ENCODE measurements at places on chromosomes 6 and 20.

DNA sequence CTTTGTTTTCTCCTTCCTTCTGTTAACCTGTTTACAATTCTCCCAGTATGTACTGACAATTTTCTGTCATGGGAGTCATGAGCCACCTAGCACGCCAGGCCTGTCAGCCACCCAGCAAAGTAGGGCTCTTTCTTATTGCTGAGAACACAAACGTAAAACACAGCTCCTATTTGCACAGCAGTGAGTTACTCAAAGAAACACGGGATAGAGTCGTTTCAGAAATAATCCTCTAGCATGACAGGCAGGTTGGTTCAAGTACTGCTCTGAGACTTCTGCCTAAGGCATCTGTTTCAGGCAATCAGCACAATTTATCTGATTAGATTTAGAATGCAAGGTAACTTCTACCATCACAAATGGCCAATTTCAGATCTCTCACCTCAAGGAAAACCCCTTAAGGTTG lies 88.8 kb downstream of the CD24 start:
- no peak for DNase-seq

- no peak for DNase-seq
Measured at GRCh38 chr6:38215225-38215624, 395.7 kb downstream of the ZFAND3 start.

DNA sequence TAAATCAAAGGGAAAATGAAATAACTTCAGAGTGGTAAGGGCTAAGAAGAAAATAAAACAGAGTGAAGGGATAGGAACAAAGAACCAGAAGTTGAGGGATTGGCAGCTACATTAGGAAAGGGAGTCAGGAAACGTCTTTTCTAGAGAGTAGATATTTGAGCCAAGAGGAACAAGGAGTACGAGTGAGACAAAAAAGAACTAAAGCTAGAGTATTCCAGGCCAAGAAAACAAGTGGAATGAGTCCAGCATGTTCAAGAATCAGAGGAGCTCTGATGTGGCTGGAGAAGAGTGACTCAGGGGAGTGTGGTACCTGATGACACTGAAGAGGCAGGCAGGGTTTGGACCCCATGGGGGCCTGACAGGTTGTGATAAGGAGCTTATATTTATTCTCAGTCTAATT lies 66.3 kb downstream of the CEP162 start:
- no peak for DNase-seq

- DNase-seq = no peak
Measured at GRCh38 chr6:157831018-157831369, 7.9 kb downstream of the SNX9 start.

DNA sequence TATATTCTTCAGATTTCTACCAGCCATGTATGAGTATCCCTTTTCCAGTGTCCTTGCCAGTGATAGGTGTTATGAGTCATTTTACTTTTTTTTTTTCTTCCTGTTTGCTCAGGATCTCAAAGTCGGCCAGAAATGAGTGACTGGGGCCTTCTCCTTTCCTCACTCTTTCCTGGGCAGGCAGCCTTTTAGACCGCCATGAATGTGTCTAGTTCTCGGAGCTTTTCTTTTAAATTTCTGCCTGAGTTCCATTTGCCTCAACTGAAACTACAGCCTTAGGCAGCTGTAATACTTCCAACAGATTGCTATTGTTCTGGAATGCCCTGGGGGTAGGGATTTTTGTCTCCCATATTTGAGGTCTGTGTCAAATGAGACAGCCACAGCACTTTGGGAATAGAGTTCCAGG lies 83.7 kb downstream of the STXBP5 start:
- DNase-seq = no peak

DNA sequence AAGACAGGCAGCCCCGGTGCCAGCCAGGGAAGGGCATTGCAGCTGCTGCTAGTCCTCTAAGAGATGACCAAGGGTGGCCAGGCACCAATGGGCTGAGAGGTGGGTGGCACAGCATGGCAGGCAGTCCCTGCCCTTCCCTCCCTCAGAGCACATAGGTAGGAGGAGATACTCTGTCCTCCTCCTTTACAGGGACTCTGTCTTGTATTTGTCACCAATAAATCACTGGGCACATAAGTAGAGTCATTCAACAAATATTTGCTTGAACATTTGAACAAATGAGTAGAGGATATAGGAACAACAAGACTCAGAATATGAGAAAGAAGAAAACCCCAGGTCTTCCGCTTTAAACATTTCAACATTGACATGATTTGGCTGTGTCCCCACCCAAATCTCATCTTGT lies 69.4 kb upstream of the CLDN20 start:
- no peak for DNase-seq

- DNase-seq = peak; percentile 12
Measured at GRCh38 chr20:44780226-44780625, 30.1 kb downstream of the RIMS4 start.

GRCh38 chr6:34393191-34393965 lies 909 bp upstream of the NUDT3 start:
- no peak for DNase-seq

GRCh38 chr6:128347123-128347522 lies 173.3 kb downstream of the PTPRK start:
- no peak for DNase-seq

DNA sequence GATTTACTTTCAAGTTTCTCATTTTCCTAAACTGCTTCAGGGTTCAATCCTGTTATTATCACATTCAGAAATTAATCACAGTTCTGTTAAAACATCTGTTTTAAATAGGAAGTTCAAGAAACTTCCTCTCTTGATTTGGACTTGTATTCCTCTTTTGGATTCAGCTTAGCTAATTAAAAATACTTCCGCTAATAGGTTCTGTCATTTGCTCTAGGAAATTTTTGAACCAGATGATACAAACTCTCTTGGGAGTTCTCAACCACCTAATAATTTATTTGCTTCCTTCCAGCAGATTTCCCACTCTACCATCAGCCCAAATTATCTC lies 15.9 kb upstream of the TMEM30A start:
- no peak for DNase-seq

DNA sequence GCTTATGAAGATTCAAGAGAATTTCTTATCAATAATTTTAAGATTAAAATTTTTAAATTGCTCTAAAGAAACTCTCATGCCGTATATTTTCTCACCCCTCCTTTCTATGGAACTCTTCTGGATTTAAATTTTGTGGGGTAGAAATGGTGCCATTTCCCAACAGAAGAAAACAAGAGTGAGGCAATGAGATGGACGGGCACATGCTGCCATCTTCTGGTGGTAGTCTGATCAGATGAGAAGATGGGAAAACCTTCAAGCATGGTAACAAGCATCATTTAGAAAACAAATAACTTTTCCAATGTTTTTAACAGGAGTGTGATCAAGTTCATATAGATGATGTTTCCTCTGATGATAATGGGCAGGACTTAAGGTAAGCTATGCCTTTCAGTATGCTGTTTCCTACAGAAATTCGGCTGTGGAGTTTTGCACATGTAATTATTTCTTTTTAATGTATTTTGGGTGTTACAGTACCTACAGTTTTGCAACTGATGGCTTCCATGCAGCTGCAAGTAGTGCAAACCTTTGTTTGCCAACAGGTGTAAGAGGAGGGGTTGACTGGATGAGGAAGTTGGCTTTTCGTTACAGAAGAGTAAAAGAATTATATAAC lies 271.4 kb downstream of the EYA4 start:
- no peak for DNase-seq

GRCh38 chr6:43722920-43723545 lies 35.4 kb upstream of the MRPS18A start:
- DNase-seq = no peak

DNA sequence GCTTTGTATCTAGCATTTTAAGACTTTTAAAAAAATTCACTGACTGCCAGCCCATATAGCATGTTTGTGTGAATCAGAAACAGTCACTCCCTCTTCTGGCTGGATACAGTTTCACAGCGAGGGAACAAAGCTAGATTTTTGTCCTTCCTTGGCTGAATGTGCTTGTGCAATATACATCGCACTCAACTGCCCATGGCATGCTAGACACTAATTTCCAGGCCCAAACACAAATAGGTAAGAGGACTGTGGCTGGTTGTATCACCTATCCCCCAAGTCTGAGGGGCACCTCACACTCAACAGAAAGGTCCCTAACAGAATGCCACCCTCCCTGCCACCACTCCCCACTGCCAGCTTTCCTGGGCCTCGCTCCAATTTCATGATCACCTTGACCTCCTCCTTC lies 16.2 kb upstream of the BLCAP start:
- no peak for DNase-seq

DNA sequence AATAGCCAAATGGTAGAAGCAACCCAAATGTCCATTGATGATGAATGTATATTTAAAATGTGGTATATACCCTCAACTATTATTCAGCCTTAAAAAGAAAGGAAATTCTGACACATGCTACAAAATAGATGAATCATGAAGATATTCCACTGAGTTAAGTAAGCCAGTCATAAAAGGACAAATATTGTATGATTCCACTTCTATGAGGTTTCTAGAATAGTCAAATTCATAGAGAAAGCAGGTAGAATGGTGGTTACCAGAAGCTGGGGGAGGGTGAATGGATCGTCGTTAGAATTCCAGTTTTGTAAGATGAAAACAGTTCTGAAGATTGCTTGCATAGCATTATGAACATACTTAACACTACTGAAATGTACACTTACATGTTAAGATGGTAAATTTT lies 214.3 kb upstream of the MYLIP start:
- DNase-seq = no peak

GRCh38 chr6:56727097-56727850 lies 84.6 kb upstream of the DST start:
- DNase-seq = no peak

GRCh38 chr20:31934968-31935764 lies 16.7 kb downstream of the PDRG1 start:
- no peak for DNase-seq

DNA sequence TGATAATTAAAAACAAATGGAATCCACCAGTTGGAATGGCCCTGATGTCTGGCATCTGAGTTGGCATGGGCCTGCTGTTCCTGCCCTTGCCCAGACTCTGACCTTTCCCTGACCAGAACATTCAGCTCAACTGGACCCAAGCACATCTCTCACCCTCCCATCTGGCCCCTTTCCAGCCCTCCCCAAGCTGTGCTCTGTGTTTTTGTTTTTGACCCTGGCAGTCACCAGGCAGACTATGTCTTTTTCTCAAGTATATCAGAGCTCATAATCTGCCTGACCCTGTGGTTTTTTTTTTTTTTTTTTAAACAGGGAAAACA lies 117.6 kb downstream of the TRDN start:
- no peak for DNase-seq

- no peak for DNase-seq
Measured at GRCh38 chr6:93940381-93940780, 521.0 kb upstream of the EPHA7 start.

GRCh38 chr20:45971425-45971674 lies 653 bp downstream of the ZNF335 start:
- no peak for DNase-seq

GRCh38 chr20:56625837-56626236 lies 3.3 kb upstream of the TFAP2C start:
- no peak for DNase-seq

- DNase-seq = no peak
Measured at GRCh38 chr6:110949679-110950285, 8.7 kb upstream of the GTF3C6 start.

- DNase-seq = no peak
Measured at GRCh38 chr6:133891927-133892812, 3.3 kb downstream of the TCF21 start.

- no peak for DNase-seq
Measured at GRCh38 chr6:11212664-11213063, 19.8 kb downstream of the NEDD9 start.

DNA sequence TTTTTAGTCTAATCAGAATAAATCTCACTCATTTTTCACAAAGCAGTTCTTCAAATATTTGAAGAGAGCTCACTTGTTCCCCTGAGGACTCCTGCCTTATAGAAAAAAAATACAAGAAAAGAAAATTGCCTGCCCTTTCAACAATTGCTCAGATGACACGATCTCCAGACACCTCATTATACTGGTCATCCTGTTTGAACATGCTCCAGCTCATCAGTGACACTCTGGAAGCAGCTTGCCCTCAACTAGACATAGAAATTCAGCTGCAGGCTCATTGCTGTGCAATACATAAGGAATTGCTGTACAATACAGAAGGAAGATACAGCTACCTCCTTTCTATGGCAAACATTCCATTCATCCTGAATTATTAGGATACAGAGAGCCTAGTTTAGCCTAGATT lies 73.1 kb downstream of the OPN5 start:
- no peak for DNase-seq

DNA sequence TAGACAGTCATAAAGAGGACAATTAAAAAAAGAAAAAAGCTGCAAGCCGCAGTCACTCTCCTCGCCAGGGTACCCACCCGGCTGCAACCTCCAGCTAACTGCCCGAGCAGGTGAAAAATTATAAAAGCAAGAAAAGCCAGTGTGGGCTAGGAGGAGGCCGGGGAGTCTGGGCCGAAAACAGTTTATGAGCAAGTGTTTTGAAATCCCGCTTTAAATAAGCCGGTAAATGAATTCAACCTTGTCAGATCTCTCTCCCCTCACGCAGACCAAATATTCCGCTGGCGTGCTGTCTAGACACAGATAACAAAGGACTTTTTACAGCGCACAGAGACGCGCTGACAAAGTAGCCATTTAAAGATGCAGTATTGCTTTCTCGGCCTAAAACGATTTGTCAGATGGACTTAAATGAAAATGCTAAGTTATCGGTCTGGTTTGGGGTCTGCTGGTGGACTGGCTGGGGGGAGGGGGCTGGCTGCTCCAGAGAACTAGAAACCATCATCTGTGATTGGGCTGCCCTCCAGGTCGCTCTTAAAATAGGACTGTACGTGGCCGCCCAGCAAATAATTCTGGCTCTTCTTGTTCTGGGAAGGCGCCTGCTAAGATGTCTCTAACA lies 24.6 kb downstream of the PMEPA1 start:
- no peak for DNase-seq

GRCh38 chr6:153437193-153437592 lies 306.1 kb upstream of the RGS17 start:
- no peak for DNase-seq

DNA sequence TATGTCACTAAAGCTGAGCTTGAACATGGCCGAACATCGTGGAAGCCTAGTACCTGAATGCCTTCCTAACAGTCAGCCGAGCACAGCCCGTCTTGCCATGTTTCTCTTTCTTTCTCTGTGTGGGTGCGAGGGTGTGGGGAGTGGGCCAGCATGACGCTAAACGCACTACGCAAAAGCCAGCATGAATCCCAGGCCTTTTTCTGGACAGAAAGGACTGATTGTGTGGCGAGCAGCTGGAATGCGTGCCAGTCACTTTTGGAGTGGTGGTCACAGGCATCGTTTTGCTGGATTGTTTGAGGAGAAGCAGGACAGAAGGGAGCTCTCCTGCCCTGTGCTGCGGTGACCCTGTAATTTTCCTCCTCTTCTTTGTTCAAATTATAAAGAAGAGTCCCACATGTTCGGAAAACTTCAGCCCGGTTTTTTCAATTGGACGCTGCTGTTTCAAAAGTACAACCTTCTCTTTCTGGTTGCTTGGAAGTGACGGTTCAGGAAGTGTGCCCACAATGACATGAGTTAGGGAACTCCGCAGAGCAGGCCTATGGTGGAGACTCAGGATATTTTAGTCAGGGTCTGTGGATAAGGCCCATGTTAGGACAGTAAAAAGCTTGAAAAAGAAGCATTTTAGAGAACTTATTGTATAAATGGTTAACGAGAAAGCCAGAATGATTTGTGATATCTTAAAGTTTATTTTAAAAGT lies 54.3 kb downstream of the PDE7B start:
- no peak for DNase-seq

Measured in activated naive CD4-positive, alpha-beta T cell (primary cell).